Nephron progenitor cell (in vitro differentiated cells): ENCODE measurements at places on chromosomes 6 and 20.
A peak's percentile ranks its signal among the peaks of the same experiment; 100 is the strongest.

- no peak for DNase-seq
These were observed 30.4 kb downstream of the ZC3H12D start for GRCh38 chr6:149454346-149454848.

GRCh38 chr6:3237761-3238662 is 10.6 kb upstream of the TUBB2B start:
- DNase-seq = no peak

GRCh38 chr20:36644706-36645095 is 1.3 kb downstream of the SLA2 start:
- no peak for DNase-seq

- DNase-seq = no peak
These were observed 13.5 kb downstream of the EYA4 start for GRCh38 chr6:133254552-133255228.

- DNase-seq = peak; percentile 75
These were observed 171.4 kb upstream of the ZNF337 start for GRCh38 chr20:25867776-25868649.

DNA sequence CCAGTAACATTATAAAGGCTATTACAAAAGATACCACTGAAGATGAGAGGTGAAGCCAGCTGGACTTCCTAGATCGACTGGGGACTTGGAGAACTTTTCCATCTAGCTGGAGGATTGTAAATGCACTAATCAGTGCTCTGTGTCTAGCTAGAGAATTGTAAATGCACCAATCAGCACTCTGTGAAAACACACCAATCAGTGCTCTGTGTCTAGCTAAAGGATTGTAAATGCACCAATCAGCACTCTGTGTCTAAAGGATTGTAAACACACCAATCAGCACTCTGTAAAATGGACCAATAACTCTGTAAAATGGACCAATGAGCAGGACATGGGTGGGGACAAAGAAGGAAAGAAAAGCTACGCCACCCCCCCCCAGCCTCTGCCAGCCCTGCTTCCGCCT is 13.6 kb upstream of the RPS10 start:
- DNase-seq = no peak

- DNase-seq = no peak
These were observed 478.0 kb downstream of the MMUT start for GRCh38 chr6:48985025-48985424.

GRCh38 chr6:133341607-133342158 is 100.5 kb downstream of the EYA4 start:
- no peak for DNase-seq

GRCh38 chr6:48667797-48668196 is 556.8 kb upstream of the PTCHD4 start:
- no peak for DNase-seq
